ENCODE measurements at places on chromosomes 7 and 10.

DNA sequence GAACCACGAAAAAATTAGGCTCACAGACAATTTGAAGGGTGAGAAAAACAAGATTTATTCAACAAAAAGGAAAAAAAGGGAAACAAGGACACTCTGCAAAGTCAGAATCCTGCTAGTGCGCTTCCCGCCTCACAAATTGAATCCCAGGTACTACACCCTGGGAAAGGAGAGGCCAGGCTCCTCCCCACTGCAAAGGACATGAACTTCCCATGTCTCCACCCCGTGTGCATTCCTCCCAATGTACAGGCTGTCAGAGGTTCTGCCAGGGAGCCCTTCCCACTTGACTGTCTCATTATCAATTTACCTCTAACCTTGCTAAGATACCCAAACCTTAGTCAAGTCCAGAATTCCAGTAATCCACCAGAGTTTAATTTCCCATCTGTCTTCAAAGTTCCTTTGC is 70.4 kb upstream of the CDK1 start:
- DNase-seq, result no peak

DNA sequence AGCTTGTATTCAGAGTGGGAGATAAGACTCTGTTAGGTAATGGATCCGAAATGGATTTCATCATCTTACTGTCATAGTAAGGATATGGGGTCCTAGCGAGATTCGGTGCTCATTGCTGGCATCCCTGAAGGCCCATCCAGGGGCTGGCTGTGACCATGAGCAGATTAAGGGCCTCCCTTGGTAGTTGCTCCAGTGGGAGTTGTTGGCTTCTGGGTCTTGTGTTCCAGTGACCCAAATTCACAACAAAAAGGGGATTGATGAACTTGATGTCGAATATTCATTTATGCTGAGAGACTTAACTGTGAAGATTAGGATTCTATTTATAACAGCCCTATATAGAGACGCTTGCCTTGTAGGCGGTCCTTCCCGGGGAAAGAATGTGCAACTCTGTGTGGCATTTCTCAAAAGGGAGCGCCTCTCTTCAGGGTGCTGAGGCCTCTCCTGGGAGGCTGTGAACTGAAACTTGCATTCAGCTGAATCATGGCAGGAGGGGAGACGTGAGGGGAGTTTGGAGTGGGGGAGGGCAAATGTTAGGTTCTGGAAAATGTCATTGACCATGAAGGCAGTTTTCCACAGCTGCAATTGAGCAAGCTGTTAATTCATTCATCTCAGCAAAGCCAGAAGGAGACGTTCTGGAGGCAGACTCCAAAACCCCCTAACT is 233.1 kb upstream of the FZD8 start:
- no peak for DNase-seq

GRCh38 chr10:66457629-66458028 is 468.2 kb upstream of the LRRTM3 start:
- DNase-seq, result no peak

- no peak for DNase-seq
Measured at GRCh38 chr10:99276848-99277486, 41.3 kb upstream of the HPSE2 start.

DNA sequence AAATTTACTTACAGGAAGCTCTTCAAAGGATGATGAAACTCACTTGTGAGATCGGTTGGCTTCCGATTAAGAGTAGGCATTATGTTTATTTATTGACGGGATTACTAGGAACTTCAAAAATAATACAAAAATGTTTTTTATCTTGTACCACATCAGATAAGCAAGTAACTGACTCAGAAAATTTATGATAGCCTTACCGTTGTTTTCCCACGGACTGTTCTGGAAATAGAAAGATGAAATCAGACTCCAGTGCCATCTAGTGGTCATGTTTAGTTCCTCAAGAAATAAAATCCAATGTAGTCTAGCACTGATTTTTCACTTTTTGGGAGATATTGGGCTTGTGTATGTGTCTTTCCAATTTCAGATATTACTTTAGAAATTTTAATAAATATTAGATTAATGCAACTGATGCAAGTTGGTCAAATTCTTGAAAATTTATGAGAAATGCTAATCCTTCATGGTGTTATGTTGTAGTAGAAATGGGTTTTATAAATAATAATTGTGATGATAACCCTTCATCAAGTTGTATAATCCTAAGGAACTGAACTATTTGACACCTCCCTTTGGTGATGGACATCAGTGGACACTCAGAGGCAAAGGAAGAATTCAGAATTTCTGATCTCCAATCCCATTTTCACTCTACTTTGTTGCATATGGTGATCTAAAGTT is 168.8 kb downstream of the TMEM26 start:
- DNase-seq, result no peak
